Central memory CD8-positive, alpha-beta T cell (primary cell): ENCODE measurements at places on chromosomes 13 and 19.

DNA sequence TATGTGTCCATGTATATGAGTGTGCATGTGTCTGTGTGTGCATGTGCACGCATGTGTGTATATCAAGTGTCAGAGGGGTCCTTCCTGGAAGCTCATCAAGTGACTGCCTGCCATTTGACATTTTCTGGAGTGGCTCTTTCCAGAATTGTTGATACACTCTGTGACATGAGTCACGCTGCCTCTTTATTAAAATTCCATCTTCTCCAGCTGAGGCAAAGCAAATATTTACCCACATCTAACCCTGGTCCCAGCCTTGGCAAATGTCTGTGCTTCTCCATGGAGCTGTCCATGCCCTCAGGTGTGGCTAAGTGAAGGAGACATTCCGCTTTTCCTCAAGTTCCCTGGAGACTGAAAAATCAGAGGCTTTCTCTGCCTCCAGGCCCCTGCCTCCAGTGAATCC is 88.2 kb upstream of the MBNL2 start:
- no peak overlapping the region for H3K4me3 ChIP-seq
- no peaks in the 10 kb centered on the region for H3K27me3 ChIP-seq
- H3K4me1 ChIP-seq: no peaks in the 10 kb centered on the region
- H3K36me3 ChIP-seq: peaks cover 1% of the 10 kb centered on the region
- H3K27ac ChIP-seq: no peak overlapping the region

- H3K36me3 ChIP-seq: peaks cover 48% of the 10 kb centered on the region
- H3K27me3 ChIP-seq: no peaks in the 10 kb centered on the region
- peak overlapping the region; percentile 49 for H3K27ac ChIP-seq
- H3K4me3 ChIP-seq: no peak overlapping the region
- DNase-seq: no peak
These were observed 52.0 kb upstream of the C13orf46 start for GRCh38 chr13:114025714-114026431.

GRCh38 chr13:56066321-56066720 is 1074.4 kb upstream of the PRR20A start:
- H3K36me3 ChIP-seq: no peaks in the 10 kb centered on the region
- no peaks in the 10 kb centered on the region for H3K27me3 ChIP-seq
- H3K4me3 ChIP-seq: no peak overlapping the region
- no peak for DNase-seq

DNA sequence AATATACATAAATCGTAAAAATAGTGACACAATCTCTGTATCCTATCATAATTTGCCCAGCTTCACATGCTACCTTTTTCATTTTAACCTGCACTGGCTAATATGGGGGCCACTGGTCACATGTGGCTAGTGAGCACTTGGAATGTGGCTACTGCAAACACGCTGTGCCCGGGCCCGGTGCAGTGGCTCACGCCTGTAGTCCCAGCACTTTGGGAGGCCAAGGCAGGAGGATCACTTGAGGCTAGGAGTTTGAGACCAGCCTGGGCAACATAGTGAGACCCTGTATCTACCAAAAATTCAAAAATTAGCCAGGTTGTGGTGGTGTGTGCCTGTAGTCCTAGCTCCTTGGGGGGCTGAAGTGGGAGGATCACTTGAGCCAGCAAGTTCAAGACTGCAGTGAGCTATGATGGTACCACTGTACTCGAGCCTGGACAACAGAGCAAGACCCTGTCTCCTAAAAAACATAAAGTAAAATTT is 1.5 kb upstream of the N4BP2L1 start:
- no peak overlapping the region for H3K4me3 ChIP-seq
- H3K27ac ChIP-seq: peak overlapping the region; percentile 98
- no peaks in the 10 kb centered on the region for H3K27me3 ChIP-seq
- no peak for DNase-seq
- peaks cover 24% of the 10 kb centered on the region for H3K36me3 ChIP-seq

- no peak overlapping the region for H3K27ac ChIP-seq
- H3K4me3 ChIP-seq: no peak overlapping the region
- H3K27me3 ChIP-seq: no peaks in the 10 kb centered on the region
- DNase-seq: no peak
These were observed 22.1 kb downstream of the MYO9B start for GRCh38 chr19:17097593-17098126.

- no peak overlapping the region for H3K4me3 ChIP-seq
- no peak for DNase-seq
- peaks cover 13% of the 10 kb centered on the region for H3K27me3 ChIP-seq
- no peak overlapping the region for H3K27ac ChIP-seq
- H3K4me1 ChIP-seq: no peaks in the 10 kb centered on the region
- no peaks in the 10 kb centered on the region for H3K36me3 ChIP-seq
These were observed 10.3 kb downstream of the HPN start for GRCh38 chr19:35051796-35052195.

DNA sequence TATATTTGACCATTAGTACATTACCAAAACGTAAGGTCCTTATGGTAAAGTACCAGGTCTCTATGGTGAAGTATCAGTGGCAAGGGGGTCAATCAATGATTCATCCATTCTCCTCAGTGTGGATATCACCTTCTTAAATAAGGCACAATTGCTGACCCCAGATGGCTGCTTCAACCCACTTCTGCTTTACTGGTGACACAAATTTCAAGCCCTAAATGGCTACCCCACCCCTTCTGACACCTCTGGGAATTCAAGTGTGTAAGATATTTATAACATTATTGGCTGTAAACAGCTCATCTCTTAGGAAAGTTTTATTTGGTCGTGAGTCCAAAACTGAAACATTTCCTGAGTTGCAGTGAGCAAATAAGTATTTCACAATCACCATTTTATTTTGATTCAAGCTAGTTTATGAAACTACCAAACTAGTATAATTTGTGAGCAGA is 7.9 kb upstream of the WBP4 start:
- no peak overlapping the region for H3K4me3 ChIP-seq
- H3K36me3 ChIP-seq: peaks cover 4% of the 10 kb centered on the region
- no peak for DNase-seq
- no peak overlapping the region for H3K27ac ChIP-seq

DNA sequence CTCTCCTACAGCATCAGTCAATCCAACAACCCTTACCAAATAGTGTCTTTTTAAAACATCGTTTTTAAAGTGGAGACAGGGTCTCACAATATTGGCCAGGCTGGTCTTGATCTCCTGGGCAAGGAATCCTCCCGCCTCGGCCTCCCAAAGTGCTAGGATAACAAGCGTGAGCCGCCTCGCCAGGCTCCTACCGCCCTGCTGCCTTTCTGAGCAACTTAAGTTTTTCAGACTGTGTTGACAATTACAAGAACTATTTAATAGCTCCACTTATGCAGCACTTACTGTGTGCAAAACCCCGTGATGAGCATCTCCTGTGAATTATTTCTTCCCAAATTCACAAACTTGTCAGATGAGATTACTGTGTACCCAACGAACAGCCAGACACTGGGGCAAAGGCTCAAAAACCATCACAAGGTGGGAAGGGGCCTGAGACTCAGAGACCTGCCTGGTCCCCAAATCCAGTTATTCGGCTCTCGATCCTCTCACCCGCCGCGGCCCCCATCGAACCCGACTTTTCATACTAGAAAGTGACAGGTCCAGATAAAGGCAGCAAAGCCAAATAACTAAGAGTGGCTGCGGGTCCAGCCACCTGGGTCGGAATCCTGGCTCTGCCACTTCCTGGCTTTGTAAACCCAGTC is 581 bp downstream of the RPL18 start:
- peaks cover 48% of the 10 kb centered on the region for H3K4me1 ChIP-seq
- H3K4me3 ChIP-seq: peak overlapping the region; percentile 93
- peak overlapping the region; percentile 95 for H3K27ac ChIP-seq
- no peaks in the 10 kb centered on the region for H3K27me3 ChIP-seq

GRCh38 chr13:100611678-100612492 is 23.3 kb upstream of the GGACT start:
- DNase-seq: no peak
- H3K27ac ChIP-seq: peak overlapping the region; percentile 20
- H3K4me3 ChIP-seq: peak overlapping the region; percentile 12
- peaks cover 22% of the 10 kb centered on the region for H3K4me1 ChIP-seq
- H3K27me3 ChIP-seq: no peaks in the 10 kb centered on the region

GRCh38 chr13:86877441-86877840 is 793.7 kb upstream of the SLITRK5 start:
- no peak for DNase-seq
- H3K4me3 ChIP-seq: no peak overlapping the region
- H3K27ac ChIP-seq: no peak overlapping the region
- H3K4me1 ChIP-seq: no peaks in the 10 kb centered on the region

GRCh38 chr19:17926044-17926443 is 6.8 kb upstream of the CCDC124 start:
- no peaks in the 10 kb centered on the region for H3K4me1 ChIP-seq
- H3K27ac ChIP-seq: no peak overlapping the region
- H3K27me3 ChIP-seq: peaks cover 6% of the 10 kb centered on the region
- no peaks in the 10 kb centered on the region for H3K36me3 ChIP-seq

DNA sequence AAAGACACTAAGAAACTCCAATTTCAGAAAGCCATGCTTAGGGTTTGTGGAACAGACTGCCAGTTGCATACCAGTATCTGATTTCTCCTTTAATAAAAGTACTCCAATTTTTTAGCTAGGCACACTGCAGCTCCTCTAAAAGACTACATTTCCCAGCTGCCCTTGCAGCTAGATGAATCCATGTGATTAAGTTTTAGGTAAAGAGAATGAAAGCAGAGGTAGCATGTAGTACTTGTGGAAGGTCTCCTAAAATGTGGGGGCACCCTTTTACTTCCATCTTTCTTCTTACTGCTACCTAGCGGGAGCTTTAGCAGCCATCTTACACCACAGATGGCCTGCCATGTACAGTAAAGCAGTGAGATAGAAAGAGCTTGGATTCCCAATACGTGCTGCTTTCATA is 33.0 kb upstream of the TSC22D1 start:
- no peaks in the 10 kb centered on the region for H3K4me1 ChIP-seq
- H3K27me3 ChIP-seq: peaks cover 40% of the 10 kb centered on the region
- no peak for DNase-seq
- H3K27ac ChIP-seq: no peak overlapping the region
- H3K4me3 ChIP-seq: no peak overlapping the region

DNA sequence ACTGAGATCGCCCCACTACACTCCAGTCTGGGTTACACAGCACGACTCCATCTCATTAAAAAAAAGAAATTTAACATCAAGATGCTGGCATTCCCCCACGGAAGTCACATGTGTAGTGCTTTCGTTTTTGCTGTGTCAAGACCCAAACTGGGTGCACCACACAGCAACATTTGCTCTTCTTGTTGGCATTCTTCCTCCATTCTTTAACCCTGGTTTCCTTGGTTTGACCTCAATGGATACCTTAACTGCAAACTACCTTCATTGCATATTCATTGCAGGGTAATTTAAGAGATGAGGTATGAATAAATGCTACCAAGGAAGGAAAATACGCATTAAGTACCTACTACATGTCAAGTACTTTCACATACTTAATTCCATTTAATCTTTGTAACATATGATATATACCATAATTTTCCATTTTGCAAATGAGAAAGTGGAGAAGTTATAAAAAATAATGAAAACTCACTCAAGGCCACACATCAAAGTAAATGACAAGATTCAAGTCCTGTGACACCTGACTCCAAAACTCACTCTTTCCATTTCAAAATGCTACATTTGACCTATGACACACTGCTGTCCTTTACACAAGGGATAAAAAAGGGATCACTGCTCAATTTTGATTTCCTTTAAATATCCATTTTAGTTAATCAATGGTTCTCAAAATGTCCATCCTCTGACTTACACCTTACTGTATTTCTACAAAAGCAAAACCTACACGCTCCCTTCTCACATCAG is 59.2 kb downstream of the STK24 start:
- no peak for DNase-seq
- peaks cover 23% of the 10 kb centered on the region for H3K36me3 ChIP-seq
- no peaks in the 10 kb centered on the region for H3K27me3 ChIP-seq

- peaks cover 12% of the 10 kb centered on the region for H3K4me1 ChIP-seq
- H3K4me3 ChIP-seq: no peak overlapping the region
- H3K27me3 ChIP-seq: no peaks in the 10 kb centered on the region
- H3K36me3 ChIP-seq: peaks cover 8% of the 10 kb centered on the region
These were observed 56.9 kb downstream of the MLLT1 start for GRCh38 chr19:6222884-6223283.
